Cerebellar nuclear complex (tissue), 1 donor: ENCODE measurements at places on chromosomes 6 and 20.

DNA sequence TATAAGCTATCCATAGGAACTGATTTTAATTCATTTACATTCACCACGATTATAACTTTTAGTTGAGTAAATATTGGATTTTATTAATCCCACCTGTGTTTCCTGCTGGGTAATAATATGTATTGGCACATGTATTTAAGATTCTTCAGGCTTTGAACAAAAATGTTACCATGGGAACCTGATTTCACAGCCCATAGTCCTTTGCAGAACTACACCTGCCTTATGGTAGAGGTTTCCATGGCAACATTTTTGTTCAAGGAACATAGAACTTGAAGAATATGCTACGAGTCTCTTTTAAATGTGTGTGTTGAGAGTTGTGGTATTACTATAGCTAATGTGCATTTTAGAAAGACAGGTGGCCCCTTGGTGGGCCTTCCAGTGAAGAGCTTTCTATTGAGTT is 317.4 kb downstream of the SAMD5 start:
- no peak for DNase-seq

DNA sequence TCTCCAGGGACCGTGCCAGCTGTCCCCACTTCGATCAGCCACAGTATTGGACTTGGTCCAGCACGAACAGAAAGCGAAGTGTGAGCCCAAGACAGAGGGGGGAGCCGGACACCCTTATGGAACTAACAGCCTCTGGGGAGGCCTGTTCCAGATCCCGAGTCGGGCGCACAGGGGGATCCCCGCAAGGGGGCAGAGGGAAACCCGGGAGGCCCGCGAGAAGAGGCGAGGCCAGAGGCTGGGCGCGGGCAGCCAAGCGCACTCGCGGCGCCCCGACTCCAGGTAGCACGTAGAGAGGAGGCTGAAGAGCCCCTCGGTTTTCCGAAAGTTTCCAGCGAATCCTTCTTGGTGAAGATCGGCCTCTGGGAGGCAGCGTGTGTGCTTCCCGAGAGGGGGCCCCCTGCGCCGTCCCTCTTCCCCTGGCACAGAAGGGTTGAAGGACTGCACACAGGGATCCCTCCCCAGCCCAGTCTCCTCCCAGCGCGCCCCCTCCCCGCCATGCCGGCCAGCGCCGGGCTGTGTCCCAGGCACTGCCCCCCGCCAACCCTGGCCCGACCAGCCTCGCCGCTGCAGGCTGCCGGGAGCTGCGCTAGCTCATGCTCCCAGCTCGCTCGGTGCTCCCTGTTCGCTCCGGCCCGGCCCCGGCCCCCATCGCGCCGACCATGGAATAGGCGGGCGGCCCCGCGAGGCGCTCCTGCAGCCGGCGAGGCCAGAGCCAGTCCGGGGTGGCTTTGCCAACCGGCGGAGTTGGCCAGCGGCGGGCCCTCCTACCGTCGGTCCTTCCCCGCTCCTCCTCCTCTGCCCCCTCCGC is 577 bp upstream of the SLC24A3 start:
- DNase-seq, result no peak

DNA sequence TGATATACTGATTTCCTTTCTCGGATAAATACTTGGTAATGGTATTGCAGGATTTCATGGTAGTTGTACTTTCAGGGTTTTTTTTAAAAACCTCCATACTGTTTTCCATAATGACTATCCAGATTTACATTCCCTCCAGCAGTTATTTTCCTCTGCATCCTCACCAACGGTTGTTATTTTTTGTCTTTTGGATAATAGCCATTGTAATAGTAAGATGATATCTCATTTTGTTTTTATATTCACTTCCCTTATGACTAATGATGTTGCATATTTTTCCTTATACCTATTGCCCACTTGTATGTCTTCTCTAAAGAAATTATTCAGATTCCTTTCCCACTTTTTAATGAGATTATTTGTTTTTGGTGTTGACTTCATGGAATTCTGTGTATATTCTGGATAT is 231.0 kb downstream of the MEI4 start:
- no peak for DNase-seq

DNA sequence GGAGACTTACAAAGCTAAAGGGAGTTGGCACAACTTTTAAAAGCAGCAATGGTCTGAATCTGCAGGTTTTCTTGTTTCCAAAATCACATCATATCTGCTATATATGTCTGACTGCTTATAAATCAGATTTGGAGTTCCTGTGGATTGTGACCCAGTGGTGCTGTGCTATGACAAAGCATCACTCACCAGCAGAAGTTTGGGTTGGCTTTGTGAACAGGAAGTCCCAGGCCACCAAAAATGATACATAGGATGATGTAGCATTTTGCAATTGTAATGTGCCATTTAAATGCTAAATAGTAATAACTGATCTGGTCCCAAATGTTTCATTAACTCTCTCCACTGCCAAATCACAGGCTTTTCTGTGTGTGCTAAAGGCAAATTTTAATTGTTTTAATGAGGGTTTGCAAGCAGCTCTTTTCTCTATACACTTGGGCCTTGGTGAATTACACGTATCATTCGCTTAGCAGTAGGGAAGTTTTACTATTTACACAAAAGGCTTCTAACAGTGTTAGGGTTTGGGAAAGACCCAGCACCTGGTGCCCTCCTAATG is 60.8 kb downstream of the SYNDIG1 start:
- DNase-seq, result no peak

- no peak for DNase-seq
Observed at GRCh38 chr6:38676974-38677544, 25.9 kb downstream of the GLO1 start.

- DNase-seq, result no peak
Observed at GRCh38 chr20:12815231-12815768, 193.5 kb upstream of the SPTLC3 start.

DNA sequence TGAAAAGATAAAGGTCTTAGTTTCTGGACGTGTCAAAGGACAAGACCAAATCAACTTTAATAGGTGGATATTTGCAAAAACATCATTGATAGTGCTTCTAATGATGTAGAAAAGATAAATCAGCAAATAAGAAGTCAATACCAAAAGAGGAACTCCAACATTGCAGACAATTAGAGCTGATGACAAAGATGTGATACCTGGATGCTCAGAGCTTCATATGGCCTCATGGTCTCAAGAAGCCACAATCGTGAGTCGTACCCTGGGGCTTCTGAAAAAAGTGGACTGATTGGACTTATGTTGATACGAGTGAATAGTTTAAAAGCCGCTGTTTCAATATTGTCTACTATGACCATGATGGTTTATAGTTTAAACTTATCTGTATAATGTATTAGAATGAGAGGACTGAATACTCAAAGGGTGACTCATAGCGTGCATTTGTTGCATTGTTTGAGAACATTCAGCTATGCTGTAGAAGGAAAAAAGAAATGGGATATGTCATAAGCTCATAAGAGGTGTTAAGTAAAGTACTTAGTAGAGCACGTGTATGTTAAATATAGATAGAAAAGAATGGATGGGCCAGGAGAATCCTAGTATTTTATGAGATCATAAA is 54.6 kb upstream of the RIPOR2 start:
- DNase-seq, result no peak

DNA sequence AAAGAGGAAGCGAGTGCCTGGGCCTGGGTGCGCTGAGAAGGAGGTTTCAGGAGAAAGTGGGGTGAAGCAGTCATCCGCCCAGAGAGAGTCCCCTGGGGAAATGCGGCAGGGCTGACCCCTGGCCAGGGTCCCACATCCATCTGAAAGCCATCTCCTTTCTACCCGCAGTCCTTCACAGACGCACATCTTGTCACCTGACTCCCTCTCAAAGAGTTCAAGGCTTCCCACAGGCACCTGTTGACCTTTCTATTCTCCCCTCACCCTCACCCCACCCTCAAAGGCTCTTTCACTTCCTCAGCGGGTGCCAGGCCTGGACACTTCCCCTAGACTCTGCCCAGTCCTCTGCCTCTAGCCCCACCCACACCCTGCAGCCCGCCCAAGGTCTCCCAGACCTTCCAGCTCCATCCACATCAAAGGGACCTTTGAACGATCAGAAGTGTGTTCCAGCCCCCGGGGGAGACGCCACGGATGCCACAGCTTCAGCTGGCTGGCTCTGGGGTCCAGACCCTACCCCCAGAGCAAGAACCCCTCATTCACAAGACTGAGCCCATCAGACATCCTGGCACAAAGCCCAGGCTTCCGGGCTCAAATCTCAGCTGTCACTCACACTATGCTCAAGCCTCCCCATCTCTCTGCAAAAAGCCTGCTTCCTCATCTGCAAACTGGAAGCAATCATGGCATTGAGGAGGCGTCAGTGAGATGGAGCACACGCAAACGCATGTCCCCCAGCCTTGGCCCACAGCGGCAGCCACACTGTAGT is 2.1 kb downstream of the CTSZ start:
- no peak for DNase-seq

- DNase-seq, result no peak
Observed at GRCh38 chr20:37872161-37872560, 30.8 kb upstream of the VSTM2L start.

GRCh38 chr6:130034378-130035146 is 16.2 kb downstream of the L3MBTL3 start:
- no peak for DNase-seq
